ENCODE measurements at places on chromosomes 3 and 15.

GRCh38 chr15:36614016-36614415, 34.6 kb downstream of the CDIN1 start:
- no peak for DNase-seq

- DNase-seq: no peak
These were observed 756 bp upstream of the RASGRF1 start for GRCh38 chr15:79091204-79091867.

GRCh38 chr15:52349052-52349700, 53.6 kb upstream of the MYO5C start:
- no peak for DNase-seq

DNA sequence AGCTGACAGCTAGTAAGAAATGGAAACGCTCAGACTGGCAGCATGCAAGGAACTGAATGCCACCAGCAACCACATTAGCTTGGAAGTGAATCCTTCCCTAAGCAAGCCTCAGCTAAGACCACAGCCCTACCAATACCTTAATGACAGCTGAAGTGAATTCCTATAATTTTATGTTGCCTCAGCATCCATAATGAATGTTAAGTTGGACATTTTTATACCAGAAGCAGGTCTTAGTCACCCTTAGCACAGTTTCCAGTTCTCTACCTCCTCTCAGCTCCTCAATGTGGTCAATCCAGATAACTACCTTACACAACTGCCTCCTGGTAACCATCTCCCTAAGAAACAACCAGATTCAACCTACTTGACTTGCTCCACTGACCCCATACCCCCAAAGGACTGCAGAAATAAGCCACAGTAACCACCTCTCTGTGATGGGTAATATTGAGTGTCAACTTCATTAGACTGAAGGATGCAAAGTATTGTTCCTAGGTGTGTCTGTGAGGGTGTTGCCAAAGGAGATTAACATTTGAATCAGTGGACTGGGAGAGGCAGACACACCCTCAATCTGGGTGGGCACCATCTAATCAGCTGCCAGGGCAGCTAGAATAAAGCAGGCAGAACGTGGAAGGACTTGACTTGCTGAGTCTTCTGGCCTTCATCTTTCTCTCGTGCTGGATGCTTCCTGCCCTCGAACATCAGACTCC, 33.5 kb downstream of the NEDD4 start:
- DNase-seq: no peak

GRCh38 chr15:59140422-59141226, 35.7 kb downstream of the CCNB2 start:
- DNase-seq: no peak

- DNase-seq: no peak
These were observed 88.5 kb upstream of the MYZAP start for GRCh38 chr15:57503051-57503702.

DNA sequence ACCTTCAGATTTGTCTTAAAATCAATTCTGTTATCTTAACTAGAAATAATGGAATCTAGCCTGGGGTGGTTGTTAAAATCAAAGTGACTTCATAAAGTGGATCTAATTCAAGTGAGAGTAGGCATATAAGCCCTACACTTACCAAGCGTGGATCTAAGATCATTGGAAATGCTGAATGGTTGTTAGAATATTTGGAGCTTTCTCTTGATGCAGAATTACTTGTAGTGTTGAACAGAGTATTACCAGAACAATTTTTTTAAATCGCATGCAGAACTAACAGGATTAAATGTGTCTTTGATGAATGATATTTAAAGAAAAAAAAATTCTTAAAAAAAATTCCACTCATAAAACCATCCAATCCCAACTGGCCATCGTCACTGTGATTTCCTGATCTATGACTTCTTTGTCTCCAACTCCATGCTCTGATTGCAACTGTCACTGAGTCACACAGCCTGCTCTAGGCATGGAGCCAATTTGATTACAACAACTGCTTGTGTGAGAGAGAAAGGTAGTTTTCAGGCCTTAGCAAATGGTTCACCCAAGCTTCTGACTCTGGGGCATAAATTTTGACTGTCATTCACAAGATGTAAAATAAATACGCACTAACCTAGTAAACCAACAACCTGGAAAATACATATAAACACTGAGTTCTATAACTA, 25.9 kb upstream of the SPRED1 start:
- DNase-seq: no peak

- no peak for DNase-seq
These were observed 56.0 kb upstream of the FAM3D start for GRCh38 chr3:58722561-58722960.

- no peak for DNase-seq
These were observed 61.7 kb downstream of the LDHAL6B start for GRCh38 chr15:59268168-59268851.

DNA sequence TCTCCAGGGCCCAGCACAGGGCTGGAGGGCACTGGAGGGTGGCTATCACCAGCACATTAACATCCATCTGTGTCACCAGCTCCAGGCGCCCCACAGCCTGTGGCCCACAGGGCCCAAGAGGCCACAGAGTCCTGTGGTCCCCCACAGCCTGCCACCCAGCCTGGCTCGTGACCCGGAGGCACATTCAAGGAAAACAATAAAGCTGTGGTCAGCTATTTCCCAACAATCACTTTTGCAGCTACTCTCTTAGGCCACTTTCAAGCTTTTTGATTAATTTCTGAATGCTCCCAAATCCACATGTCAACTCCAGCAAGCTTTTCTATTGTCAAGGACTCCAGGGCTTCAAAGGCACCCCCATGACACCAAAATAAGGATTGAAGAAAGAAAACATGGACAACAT, 16.7 kb downstream of the IDH2 start:
- DNase-seq: no peak

DNA sequence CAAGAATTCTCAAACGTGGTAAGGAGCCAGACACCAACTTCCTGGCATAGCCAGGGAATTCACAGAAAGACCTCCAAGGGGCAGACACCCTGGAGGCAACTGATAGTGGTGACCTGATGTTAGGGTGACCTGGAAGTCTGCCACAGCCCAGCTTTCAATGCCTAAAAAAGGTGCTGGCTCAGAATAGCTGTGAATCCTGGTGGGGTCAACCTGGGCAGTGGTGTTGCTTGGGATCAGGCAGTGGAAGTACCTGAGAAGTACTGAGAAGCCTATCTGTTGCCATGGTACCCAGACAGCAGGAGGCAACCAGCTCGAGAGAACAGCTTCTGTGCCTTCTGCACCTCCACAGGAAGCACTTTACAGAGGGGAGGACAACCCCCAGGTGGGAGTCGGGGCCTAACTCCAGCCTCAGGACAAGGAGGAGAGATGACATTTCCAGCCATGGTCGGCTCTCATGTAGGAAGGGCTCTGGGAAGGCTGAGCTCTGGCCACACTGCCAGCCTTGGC, 55.4 kb upstream of the LARS2 start:
- no peak for DNase-seq

GRCh38 chr15:88849376-88850072, 45.8 kb downstream of the HAPLN3 start:
- DNase-seq: no peak

DNA sequence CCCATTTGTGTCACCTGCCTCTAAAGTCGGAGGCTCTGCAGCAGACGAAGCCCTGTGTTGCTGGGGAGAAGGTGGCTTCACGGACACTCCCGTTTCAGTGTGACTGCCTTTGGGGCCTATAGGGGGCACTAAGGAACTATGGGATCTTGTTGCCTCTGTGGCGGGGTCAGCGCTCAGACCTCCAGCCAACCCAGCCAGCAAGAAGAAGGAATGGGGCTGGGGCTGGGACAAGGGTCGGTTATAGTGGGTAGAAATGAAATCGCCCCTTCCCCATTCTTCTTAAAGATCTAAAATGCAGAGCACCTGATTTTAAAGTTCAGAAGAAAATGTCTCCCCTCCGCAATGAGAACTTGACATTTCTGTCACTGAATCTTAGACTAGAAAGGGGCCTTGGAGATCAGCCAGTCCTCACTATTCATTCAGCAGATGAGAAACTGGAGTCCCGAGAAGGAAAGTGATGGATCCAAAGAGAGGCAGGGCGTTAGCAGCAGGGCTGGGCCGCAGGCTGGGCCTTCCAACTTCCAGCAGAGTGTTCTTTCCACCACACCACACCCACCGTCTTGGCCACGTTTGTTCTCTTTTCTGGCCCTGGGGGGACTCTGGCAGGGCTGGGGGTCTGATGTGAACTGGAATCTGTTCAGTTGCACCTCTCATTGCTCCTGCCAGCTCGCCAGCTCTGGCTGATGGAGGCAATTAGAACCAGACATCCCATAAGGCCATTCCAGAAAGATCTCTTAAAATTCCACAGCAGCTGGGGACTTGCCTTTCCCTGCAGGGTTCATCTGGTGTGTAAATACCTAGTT, 195.4 kb downstream of the OPA1 start:
- DNase-seq: no peak

DNA sequence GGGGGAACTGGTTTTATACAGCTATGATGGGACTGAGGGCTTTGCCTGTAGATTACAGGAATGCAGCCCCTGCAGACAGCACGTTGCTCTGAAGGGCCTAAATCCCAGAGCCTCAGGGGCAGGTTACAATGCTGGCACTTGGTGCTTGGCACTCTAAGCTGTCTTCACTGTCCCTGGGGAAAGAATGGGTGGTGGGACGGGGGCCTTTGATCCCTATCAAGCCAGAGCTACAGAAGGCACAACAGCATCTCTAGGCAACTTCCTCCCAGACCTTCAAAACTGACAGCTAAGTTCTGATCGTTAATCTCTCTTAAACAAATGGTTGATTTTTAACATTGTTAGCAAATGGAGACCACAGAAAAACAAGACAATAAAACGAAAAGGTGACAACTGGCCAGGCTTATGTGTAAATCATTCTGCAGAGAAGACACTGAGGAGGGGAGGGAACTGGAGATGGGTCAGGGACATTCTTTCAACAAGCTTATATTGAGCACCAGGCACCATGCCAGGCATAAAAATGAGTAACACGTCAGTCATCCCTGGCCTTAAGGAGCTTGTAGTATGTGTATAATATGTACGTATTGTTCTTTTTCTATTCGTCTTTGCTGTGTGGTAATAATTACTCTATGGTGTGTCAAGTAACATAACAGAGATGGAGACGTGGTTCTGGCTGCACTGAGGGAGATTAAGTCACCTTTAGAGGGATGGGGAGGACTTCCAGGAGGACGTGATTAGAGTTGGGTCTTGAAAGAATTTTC, 49.1 kb downstream of the CA12 start:
- no peak for DNase-seq

GRCh38 chr3:191889756-191890155, 428.8 kb downstream of the PYDC2 start:
- no peak for DNase-seq

GRCh38 chr15:57698243-57698642, 8.3 kb upstream of the POLR2M start:
- no peak for DNase-seq

GRCh38 chr3:152416808-152417580, 148.3 kb downstream of the MBNL1 start:
- DNase-seq: no peak

DNA sequence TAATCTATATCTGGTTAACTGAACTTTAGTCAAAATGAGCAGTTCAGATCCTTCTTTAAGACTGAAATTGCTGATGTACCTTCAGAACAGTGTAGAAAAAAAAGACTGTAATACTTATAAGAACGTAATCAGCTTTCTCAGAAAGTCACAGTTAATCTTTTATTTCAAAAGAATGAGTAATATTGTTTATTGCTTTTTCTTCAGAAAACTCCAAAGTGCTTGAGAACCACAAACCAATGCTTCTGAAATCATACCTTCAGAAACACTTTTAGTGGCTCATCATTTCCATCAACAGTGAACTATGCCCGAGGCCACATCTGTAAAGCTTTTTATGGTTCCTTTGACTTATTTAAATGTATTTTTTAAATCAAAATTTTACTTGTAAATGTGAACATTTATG, 33.3 kb upstream of the CLASP2 start:
- no peak for DNase-seq

DNA sequence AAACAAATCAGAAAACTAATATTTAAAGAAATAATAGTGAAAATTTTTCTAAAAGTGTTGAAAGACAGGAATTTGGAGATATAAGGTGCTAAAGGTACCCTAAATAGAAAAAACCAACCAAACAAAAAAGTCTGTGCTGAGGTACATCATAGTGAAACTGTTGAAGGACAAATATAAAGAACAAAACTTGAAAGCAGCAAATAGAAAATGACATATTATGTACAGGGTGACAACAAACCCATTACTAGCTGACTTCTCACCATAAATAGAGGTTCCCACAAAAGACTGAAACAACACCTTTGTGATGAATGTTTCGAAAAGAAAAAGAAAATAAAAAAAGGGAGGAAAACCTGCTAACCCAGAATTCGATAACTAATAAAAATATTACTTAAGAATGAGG, 502.5 kb upstream of the NECTIN3 start:
- DNase-seq: no peak

DNA sequence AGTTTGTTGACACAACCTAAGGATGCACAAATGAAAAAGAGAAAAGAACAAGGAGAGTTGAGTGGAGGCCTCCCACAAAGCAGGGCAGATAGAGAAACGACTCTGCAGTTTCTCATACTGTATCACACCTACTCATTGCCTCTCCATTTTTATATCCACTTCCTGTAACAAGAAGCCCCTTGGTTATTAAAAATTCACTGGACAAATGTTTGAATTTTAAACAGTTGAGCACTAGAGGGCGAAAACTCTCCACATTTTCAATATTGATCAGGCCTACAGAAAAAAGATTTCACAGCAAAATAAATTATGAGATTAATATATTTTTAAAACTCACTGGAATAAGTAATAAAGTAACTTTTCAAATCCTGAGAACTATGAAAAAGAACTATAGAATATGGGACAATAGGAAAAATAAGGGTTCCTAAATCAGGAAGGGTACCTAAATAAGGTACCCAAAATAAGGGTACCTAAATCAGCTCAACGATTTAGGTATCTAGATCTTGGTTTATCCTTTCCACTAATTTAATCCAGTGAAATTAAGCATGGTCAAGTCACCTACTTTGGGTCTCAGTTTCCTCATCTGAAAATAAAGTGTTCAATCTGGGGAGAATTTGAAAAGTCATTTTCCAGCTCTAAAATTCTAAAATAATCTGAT, 47.0 kb upstream of the PPIB start:
- no peak for DNase-seq

DNA sequence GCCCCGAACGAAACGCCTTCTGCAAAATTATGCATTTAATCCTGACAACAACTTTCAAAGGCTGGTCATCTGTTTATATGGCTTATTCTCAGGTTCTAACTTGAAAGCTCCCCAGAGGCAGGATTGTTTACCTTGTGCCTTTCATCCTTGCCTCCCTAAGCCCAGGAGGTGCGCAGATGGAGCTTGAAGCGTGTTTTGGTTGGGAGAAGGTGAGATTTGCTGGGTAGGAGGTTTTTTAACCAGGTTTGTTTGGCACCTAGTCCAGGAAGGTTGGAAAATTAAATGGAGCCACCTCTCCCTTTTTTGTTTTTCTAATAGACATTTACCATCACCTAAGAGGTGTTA, 675 bp downstream of the TSEN2 start:
- no peak for DNase-seq

DNA sequence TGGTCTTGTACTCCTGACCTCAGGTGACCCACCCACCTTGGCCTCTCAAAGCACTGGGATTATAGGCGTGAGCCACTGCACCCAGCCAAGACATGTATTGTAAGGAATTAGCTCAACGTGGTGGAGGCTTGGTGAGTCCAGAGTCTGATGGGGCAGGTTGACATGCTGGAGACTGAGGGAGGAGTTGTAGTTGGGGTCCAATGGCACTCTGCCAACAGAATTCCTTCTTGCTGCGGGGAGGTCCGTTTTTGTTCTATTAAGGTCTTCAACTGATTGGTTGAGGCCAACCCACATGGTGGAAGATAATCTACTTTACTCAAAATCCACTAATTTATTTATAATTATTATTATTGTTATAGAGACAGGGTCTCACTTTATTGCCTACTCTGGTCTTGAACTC, 30.1 kb downstream of the PLA2G4D start:
- DNase-seq: no peak

All from stimulated activated CD4-positive, alpha-beta T cell treated with anti-CD3 and anti-CD28 coated beads, TNF-alpha, amount 100 ng/mL, for 4 hours (primary cell).